ENCODE measurements at places on chromosomes 2 and 18.

GRCh38 chr18:27449104-27449503, 264.0 kb upstream of the CHST9 start:
- no peak for DNase-seq

DNA sequence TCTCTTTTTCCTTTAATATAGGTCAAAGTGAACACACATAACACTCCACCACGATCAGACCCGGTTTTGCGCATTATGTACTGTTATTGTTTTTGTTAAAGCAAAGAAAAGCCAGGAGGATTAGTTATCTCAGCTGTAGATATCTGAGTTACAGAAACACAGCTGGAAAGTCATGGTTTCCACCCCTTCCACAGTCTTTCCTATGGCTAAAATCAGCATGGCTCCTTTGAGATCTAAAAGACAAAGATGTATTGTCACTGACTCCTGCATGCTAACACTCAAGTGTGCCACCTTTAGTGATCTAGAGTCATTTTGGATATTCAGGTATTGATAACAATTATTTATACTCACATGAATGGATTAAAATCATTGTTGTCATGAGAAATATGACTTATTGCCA, 260.0 kb downstream of the FIGN start:
- no peak for DNase-seq

DNA sequence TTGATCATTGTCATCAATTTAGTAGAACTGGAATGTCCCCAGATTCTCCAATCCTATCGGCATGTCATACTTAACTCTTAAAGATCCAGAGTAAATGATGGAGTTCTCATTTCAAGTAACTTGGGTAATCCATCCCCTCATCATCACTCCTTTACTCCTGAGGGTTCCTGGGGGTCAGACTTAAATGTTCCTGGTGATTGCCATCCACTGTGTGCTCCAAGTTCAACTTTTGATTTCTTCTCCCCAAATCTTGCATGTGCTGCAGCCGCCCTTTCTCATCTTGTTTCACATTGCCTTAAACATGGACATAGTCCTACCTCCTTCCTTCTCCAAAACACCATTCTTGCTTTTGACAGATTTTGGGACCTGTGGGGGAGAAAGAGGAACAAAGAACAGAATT, 43.2 kb downstream of the HNMT start:
- DNase-seq: no peak

DNA sequence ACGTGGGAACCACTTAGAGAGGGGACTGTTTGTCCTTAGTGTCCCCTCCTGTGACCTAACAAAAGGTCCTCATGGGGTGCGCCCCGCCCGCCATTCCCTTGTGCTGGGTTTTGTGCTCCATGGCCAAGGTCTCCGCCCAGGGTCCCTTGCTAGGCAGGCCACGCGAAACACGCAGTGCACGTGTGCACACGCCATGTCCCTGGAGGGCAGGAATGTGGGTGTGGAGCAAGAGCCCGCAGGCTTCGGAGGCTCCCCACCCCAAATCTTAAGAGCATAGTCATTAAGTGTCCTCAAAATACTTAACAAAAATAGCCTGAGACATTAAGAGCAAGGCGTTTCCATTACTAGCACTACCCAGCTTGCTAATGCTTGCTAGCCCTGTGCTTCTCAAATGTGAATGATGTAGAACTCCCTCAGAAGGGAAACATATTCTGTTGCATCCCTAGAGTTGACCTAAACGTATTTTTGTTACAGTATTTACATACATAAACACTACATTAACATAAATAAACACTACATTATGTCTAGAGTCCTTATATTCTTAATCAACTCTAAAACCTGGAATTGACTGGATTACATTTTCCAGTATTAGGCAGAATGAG, 117.6 kb upstream of the APCDD1 start:
- no peak for DNase-seq

GRCh38 chr2:17299891-17300540, 218.2 kb downstream of the RAD51AP2 start:
- no peak for DNase-seq

- no peak for DNase-seq
Observed at GRCh38 chr2:48767330-48767729, 11.8 kb upstream of the LHCGR start.

- DNase-seq: no peak
Observed at GRCh38 chr2:241905716-241906377, 36.3 kb downstream of the RTP5 start.

DNA sequence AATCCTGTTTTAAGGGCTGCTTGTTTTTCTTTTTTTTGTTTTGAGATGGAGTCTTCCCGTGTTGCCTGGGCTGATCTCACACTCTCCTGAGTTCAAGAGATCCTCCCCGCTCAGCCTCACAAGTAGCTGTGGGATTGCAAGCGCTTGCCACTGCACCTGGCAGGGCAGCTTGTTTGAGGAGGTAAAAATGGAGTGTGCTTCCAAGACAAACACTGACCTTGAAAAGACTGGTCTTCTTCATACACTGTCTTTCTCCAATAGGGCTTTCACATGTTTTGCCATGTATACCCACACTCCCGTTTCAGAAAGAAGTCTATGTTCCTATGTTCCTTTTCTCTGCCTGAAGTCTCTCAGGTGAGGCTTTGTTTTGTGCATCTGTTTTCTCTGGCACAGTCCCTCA, 32.6 kb upstream of the LDAH start:
- no peak for DNase-seq

- DNase-seq: no peak
Observed at GRCh38 chr18:77857678-77858655, 608.3 kb downstream of the GALR1 start.

DNA sequence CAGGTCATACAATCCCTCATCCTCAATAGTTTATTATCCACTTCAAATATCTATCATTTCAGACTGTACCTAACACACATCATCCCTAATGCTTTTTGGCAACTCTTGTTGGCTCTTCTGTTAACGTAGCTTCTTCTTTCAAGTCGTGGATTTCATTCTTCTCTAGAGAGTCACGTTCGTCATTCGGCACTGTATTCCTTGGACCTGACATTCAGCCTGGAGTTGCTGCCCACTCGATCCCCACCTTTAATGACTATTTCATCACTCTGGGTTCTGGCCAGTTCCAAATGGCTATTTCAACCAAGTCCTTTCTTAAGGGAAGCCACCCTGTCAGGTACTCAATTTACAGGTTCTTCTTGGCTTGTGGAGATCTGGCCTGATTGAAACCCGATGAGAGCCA, 192.2 kb upstream of the RASGRP3 start:
- DNase-seq: no peak

- no peak for DNase-seq
Observed at GRCh38 chr2:58572731-58573130, 331.6 kb upstream of the FANCL start.

DNA sequence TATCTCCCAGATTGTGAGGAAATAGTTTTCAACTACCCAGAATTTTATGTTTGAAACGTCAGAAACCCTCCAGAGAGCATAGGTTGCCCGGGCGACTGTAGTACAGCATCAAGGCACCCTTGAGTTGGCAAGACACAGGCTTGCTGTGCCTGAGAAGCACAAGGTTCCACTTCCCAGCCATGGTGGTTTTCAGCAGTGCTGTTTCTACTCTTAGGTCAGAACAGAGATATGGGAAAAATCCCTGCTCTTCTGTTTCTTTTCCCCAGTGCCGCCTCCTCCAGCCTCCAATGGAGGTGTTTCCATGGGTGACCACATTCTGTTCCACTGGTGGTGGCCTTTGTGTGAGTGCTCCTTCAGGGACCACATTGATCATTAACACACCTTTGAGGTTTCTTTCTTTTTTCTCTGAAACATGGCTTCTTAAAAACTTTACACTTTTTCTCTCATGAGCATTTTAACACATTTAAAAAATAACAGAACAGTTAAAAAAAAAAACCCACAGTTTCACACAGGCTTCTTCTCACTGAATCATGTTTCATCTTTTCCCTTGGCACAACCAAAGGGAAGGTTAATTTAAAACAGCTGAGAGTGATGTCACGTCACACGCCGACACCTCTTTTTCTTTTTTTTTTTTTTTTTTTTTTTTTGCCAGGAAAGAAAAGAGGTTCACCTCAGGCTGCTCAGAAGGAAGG, 229.3 kb upstream of the HDAC4 start:
- DNase-seq: no peak

- DNase-seq: no peak
Observed at GRCh38 chr2:151918308-151918707, 90.1 kb upstream of the ARL5A start.

DNA sequence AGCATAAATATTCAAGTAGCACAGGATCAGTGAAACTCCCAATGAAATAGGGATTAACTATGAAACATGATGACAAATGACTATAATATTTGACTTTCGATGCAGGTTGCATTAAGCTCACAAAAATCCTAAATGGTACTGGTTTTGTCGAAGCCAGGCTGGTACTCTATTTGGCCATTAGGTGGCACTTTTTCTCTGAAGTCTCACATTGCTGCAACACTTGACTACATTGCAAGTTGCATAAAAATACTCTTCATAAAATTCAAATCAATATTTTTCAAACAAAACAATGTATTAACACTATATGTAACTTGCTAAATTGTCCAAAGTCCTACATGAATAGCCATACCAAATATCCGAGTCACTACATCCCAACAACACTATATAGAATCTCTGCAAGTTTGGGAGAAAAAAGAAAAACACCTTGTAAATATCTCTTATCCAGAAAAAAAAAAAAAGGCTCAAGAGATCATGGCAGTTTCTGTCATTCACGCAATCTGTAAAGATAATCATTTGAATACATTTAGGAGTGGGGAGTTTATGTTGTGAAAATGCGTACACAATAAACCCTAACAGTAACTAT, 9.5 kb downstream of the RTTN start:
- no peak for DNase-seq

DNA sequence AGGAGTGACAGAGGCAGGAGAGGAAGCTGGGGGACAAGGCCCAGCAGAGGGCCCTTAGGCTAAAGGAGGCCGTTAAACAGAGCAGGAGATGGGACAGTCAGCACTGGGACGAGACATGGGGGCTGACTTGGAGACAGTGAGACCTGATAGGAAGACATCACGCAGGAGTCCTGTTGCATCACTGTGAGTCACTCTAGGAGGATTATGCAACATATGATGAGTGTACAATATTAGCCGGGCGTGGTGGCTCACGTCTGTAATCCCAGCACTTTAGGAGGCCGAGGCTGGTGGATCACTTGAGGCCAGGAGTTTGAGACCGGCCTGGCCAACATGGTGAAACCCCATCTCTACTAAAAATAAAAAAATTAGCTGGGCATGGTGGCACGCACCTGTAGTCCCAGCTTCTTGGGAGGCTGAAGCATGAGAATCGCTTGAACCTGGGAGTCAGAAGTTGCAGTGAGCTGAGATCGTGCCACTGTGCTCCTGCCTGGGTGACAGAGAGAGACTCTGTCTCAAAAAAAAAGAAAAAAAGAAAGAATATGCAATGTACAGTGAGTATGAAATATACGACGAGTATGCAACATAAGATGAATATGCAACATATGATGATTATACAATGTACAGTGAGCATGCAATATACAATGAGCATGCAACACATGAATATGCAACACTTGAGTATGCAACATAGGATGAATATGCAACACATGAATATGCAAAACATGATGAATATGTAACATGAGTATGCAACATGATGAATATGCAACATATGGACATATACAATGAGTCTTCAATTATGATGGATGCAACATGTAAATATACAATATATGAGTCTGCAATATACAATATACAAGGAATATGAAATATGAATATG, 83.3 kb upstream of the ID2 start:
- DNase-seq: no peak

DNA sequence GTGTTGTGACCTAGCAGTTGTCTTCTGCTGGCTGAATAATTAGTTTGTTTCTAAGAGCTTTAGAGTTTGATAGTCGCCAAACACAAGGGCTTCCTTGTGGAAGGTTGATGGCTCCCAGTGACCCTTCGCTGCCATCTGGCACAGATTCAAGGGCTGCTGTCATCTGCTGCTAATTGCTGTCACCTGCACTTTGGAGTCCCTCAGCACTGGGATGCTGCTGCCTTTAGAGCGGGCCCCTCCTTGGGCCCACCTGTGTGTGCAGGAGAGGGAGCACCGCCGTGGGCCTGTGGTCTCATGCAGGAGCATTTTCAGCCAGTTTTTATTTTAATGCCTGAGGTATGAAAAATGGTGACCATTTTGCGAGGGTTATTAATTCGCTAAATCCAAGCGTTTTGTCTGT, 154.0 kb upstream of the NFATC1 start:
- DNase-seq: no peak

- no peak for DNase-seq
Observed at GRCh38 chr2:187942876-187943275, 348.8 kb upstream of the GULP1 start.

GRCh38 chr2:238786379-238786778, 61.5 kb upstream of the TWIST2 start:
- DNase-seq: no peak

GRCh38 chr2:134198006-134198634, 55.8 kb upstream of the MGAT5 start:
- no peak for DNase-seq

DNA sequence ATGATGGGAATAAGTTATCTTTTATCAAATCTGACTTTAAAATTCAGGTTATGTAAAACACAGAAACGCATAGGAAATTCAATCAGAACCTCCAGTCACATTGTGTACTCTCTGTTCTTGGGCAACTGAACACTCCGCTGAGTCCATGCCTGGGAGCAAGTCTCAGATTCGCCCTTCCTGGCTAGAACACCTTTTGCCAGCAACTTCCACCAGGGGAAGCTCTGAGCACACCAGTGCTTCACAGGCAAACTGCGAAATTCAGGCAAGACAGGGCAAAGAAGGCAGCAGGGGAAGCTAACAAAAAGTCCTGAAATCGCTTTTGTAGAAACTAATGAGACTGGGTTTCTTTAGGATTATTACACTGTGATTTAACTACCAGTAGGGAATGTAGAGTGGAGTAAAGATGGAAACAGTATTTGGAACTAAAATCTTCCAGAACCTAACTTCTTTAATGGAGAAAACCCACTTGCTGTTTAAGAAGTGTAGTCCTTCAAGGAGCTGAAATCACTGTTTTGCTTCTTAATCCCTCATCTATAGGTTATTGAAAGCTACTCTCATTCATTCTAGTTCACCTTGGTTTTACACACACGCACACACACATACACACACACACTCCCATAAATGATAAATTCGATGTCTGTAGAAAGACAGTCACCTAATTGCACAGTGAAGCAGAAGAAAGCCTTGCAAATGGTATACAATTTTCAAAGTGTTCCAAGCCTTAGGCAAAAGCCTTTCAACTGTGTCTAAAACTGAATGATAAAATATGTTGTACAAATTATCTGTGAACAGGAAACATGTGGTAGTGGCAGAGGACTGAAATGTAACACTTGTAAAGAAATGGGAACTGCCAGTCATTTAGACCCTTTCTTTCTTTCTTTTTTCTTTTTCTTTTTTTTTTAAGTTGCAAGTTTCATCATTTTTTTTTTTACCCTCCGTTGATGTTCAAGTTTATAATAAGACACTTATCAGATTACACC, 214.5 kb downstream of the TMEM182 start:
- no peak for DNase-seq

GRCh38 chr2:74585406-74586185, 31.1 kb downstream of the DOK1 start:
- no peak for DNase-seq

- DNase-seq: no peak
Observed at GRCh38 chr2:232871835-232872736, 2.0 kb downstream of the SNORC start.
